ENCODE measurements at places on chromosomes 12 and 14.

DNA sequence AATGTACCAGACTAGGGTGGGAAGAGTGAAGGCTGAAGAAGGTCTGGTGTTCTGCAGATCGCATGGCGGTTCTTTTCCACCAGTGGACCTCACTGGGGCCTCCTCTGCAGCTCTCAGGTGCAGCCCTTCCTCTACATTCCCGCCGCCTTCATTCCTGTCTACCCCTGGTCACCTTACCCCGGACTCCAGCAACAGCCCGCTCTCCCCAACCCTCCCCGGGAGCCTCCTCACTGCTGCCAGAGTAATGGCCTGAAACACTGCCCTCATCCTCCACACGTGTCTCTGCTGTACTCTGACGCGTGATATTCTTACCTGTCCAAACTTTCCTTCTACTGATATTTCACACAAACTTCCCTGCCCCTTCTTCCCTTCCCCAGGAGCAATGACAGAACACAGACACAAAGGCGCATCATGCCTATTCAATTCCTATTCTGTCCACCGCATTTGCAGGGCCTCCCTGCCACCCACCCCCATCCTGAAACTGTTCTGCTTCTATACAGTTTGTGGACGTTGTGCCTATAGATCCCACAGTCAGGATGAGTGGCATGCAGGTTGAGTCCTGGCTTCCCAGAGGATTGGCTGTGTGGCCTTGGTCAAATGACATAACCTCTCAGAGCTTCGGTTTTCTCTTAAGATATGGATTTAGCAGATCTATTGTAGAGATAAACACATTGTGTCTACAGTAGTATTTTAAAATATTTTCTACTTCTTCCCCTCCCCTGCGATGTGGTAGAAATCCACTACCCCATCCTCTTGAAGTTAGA, 1.7 kb upstream of the NUAK1 start:
- DNase-seq, result no peak

DNA sequence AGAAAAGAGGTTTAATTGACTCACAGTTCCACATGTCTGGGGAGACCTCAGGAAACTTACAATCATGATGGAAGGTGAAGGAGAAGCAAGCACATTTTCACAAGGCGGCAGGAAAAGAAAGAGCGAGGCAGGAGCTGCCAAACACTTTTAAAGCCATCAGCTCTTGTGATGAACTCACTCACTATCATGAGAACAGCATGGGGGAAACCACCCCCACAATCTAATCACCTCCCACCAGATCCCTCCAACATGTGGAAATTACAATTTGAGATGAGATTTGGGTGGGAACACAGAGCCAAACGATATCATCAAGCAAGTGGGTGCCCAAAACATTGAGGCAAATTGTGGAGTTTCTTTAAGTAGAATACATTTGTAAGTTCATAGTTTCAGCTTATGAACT, 957.7 kb downstream of the DIO2 start:
- no peak for DNase-seq

- no peak for DNase-seq
These were observed 2.6 kb upstream of the C12orf76 start for GRCh38 chr12:110050927-110051326.

GRCh38 chr14:94522115-94522724, 13.0 kb upstream of the SERPINA12 start:
- DNase-seq, result no peak

DNA sequence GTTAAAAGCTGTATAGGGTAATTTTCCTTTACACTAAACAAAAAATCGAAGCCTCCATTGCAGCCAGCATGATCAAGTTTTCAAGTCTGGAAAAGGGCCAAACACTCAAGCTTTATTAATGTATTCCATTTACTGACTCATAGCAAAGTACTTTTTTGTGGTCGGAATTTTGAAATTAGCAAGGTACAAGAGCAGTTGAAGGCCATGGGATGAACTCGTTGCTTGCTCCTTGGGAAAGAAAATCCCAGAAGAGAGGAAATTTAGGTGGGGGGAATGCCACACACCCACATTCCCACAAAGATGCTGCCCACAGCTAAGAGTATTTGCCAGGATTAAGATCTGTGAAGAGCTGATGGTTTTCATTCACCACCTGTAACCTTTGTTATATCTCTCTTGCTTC, 333.7 kb downstream of the EGLN3 start:
- peak; percentile 6 for DNase-seq

DNA sequence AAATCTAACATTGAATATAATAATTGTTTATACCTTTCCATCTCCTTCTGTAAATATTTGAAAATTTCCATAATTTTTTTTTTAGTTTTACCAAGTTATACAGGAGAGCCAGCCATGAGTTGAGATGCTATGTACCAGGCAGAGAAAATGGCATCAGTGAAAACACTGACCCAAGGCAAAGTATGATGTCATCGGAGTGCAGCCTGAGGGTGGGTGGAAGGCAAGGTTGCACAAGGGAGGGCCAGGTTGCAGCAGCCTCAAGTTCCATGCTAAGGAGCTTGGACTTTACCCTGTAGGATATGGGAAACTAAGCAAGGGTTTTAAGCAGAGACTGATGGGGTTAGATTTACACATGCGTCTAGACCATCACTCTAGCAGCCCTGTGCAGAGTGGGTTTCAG, 441.1 kb downstream of the BCAT1 start:
- DNase-seq, result no peak

GRCh38 chr12:115349711-115350110, 665.7 kb upstream of the TBX3 start:
- no peak for DNase-seq

DNA sequence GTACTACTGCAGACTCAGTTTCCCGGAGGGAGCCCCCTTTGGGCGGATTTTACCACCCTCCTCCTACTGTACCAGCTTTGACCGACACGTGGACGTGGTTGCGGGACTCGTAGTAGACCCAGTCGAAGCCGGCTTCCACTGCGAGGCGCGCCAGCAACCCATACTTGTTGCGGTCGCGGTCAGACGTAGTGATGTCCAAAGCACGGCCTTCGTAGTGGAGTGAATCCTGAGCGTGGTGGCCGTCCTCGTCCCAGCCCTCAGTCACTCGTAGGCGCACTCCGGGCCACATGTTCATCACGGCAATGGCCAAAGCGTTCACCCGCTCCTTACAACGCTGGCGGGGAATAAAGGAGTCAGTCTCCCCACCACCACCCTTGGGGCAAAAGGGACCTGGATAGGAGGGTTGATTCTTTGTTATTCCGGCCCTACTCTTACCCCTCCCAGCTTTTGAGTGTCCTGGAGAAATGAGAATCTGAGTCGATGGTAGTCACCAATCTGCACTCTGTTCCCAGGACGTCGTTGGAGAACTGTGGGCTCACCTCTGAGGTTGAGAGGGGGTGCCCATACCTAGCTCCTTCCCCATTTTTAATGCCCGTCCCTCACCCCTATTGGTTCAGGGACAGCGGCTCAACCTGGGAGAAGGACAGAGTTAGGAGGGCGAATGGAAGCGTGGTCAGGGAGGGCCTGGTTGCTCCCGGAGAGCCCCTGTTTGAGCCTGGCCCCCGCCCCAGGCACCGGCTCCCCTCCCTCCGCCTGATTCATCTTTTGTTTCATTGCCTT, 3.4 kb downstream of the DHH start:
- no peak for DNase-seq

- DNase-seq, result no peak
These were observed at the start of gene NDRG2 for GRCh38 chr14:21024585-21025370. TSS of gene NDRG2 (minus strand) at chr14:21025061. CDS start at chr14:21023315, 1,746 bp downstream.

GRCh38 chr12:124388679-124389137, 93.8 kb downstream of the RFLNA start:
- DNase-seq, result no peak

- no peak for DNase-seq
These were observed 128.4 kb downstream of the TTC8 start for GRCh38 chr14:88952901-88953300.

- DNase-seq, result no peak
These were observed 1.1 kb downstream of the CPNE6 start for GRCh38 chr14:24072436-24072835.

DNA sequence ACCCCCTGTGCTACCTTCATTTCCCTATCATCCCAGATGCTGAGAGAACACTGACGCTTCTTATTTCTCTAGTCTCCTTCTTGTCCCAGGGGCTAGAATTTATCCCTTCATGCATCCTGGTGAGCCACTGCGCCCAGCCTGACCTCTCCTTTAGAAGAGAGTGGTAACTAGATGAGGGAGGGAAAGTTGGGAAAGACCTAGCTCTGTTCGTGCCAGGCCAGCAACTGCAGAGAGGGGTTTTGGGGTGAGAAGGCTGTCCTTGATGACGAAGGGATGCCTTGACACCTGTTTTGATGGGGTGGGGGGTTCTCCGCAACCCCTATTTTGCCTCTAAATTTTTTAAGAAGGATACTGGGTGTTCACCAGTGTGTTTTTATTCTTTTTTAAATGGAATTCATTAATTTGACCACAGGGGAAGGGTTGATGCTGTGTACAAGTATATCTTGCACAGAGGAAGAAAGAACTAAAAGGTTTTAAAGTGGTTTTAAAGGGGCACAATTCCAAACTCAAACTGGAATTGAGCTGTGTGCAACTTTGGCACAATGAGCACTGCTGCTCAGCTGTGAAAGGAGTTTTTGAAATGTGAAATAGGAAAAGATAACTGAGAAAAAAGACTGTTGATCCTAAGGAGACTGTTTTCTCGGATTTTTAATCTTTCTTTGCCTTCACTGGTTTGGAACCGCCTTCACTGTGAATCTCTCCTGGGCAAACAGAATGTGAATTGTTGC, 7.0 kb upstream of the MMP19 start:
- DNase-seq, result no peak

DNA sequence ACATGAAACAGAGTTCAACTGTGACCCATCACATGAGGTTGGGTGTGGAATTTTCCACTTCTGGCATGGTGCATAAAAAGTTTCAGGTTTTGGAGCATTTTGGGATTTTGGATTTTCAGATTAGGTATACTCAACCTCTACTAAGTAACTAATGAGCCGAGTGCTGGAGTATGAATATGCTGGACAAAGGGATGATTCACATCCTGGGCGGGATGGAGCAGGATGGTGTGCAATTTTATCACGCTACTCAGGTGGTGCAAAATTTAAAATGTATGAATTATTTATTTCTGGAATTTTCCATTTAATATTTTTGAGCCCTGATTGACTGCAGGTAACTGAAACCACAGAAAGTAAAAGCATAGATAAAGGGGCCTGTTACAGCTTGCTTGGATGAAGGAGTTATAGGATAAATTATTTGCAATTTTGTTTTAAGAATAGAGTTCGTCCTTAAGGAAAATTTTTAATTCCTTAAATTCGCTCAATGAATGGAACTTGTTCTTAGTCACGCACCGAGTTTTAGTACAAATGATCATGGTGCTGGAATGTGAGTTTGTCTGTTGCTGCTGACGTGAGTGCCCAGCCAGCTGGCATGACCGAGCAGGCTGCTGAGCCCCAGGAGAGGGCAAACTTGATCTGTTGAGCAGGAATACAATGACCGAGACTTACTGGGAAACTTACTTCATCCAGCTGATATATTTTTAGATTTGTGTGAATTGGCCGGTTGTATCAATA, 176.3 kb downstream of the ESR2 start:
- no peak for DNase-seq

GRCh38 chr14:60085693-60086092, 6.0 kb upstream of the PCNX4 start:
- DNase-seq, result no peak

GRCh38 chr12:106274575-106275121, 26.8 kb upstream of the CKAP4 start:
- DNase-seq, result peak; percentile 59

DNA sequence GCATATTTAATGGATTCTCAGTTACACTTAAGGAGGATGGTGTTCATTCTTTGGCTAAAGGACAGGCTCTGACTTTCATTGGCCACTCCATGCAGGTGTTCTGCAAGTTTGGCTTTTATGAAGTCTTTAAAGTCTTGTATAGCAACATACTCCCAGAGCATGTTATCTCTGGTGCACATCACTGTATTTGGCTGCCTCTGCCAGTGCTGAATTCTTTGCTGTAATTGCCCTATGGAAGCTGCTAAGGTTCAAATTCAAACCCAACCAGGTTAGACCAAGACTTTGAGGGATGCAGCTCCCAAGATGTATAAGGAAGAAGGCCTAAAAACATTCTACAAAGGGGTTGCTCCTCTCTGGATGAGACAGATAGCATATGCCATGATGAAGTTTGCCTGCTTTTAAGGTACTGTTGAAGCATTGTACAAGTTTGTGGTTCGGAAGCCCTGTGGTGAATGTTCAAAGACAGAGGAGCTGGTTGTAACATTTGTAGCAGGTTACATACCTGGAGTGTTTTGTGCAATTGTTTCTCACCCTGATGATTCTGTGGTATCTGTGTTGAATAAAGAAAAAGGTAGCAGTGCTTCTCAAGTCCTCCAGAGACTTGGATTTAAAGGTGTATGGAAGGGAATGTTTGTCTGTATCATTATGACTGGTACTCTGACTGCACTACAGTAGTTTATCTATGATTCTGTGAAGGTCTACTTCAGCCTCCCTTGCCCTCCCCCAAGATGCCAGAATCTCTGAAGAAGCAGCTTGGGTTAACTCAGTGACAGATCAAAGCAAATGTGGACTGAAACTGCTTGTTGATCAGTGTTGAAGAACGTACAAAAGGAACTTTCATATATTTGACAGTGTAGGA, 19.4 kb downstream of the TMEM116 start:
- no peak for DNase-seq

- DNase-seq, result no peak
These were observed 187.1 kb downstream of the MON2 start for GRCh38 chr12:62653740-62654139.

DNA sequence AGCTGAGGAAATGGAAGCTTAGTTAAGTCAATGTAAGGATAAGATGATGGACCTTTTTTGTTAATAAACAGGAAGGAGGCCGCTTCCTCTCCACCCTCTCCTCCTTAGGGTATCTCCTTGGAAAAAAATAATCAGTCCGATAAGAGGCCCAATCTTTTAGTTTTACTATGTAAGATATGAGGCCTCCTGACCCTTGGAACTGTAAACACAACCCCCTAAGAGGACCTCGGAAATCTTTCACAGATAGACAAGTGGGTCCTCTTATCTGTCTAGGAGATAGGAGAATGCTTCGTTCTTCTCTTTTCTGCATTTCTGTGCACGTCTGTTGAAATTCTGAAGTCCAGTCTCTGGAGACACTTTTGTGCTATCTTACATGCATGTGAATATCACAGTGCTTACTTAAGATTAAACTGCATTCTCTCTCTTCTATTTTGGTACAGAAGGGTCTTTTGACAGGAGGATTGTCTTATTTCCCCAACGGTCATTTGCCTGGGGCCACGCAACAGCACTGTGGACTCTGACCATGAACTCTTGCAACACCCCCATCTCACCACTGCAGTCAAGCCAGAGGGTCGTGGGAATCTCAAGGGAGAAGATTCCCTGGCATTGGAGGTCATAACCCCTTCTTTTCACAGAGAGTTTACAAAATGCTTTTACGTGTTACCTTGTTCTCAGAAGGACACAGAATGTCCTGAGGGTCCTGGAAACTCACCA, 313.0 kb upstream of the RTL1 start:
- no peak for DNase-seq

DNA sequence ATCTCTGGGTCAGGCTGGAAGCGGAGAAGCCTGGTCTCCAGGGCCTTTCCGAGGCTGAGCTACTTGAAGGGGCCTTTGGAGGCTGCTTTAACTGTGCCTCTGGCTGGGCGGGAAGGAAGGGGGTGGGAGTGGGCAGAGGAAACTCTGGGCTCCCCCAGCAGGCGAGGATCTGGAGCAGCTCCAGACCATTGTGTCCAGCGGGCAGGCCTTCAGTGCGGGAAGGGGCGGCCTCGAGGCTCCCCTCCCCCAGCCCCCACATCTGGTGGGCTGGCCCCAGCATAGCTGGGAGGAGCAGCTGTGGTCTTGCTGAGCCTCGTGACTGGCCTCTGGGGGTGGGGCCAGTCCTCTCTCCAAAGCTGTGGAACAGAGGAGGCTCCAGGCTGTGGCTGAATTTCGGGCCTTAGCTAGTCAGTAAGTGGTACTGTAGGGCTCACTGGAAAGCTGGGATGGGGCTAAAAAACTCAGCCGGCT, 3.4 kb downstream of the TAMALIN start:
- DNase-seq, result no peak

All from SK-N-MC (cell line).